Stimulated activated CD4-positive, alpha-beta T cell treated with anti-CD3 and anti-CD28 coated beads, Interleukin-4, amount 100 ng/mL, for 4 hours (primary cell): ENCODE measurements at places on chromosomes 12 and 14.

DNA sequence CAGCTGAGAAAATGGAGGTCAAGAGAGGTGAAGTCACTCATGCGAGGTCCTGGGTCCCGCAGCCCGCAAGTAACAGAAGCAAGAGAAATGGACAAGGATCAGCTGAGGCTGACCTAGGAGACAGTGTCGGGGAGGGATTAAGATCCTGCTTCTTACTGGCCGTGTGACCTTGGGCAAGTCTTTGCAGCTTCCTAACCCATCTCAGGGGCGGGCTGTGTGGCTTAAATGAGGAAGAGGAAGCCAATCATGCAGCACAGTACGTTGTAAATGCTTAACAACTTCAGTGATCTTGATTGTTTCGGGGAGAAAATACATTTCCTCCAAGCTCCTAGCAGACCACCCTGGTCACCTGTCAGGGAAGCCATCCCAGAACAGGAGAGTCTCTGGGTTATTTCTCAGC lies 7.1 kb upstream of the PGF start:
- DNase-seq: no peak

DNA sequence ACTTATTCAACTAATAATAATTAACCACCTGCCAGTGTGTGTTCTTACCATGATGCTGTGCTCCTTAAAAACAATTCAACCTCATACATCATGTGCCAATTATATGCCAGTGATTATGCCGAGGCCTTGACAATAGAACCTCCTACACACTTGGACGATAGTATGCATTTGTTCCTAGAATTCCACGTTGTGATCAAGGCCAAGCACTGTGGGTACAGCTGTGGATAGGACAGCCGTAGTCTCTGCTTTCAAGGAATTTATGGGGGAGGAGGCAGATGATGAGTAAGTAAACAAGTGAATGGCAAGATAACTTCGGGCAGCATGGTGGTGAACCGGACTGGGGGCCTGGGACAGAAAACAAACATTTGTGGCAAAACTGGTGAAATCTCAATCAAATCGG lies 18.0 kb upstream of the MYO1H start:
- no peak for DNase-seq

GRCh38 chr12:48414021-48414420 lies 58.3 kb upstream of the ANP32D start:
- DNase-seq: no peak

GRCh38 chr12:108649126-108649525 lies 15.4 kb upstream of the SELPLG start:
- no peak for DNase-seq

- DNase-seq: no peak
These were observed 21.7 kb downstream of the FBRSL1 start for GRCh38 chr12:132511516-132512196.

DNA sequence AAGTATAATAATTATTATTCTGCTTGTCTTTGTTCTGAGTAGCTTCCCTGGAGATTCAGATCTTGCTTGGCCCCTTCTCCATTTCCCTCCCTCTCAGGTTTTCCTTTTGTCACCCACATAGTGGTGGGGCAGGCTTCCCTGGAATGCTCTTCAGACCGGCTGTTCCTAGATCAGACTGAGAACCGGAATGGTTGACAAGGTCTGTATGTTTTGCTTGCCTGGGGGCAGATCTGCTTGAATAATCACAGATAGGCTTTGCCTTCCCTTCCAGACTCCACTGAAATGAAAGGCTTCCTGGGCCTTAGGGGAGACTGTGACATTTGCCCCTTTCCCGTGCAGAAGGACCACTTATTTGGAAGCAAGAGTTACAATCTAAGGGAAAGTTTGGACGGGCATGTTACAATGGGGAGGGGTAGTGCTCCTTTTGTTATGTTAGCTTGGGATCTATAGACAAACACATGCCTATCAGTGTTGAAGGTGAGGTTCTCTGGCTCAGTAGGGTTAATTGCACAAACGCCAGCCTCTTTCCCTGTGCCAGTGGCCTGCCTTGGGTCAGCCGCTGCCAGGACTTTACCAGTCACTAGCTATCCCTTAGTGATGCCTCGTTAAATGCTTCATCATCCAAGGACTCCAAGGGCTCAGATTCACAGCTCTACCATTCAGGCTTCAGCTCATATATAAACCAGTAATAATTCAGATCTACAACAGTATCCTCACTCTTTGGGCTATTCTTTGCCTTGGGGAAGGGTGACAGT lies 178.6 kb downstream of the SNAPC1 start:
- DNase-seq: no peak

DNA sequence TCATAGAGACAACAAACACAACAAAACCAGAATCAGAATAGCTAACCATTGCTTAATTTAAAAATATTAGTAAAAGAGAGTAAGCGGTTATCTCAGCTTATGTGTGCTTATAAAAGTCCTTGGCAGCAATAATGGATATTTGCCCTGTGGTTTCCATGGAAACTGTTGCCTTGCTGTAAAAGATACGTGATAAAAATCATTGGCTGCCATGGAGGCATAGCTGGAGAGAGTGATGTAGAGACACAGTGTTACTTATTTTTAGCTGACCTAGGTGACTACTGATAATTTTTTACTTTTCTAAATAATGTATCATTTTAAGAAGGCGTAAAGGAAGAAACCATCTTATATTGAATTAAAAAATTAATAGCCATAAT lies 92.9 kb downstream of the ERC1 start:
- DNase-seq: no peak

GRCh38 chr14:66360366-66360926 lies 125.7 kb upstream of the CCDC196 start:
- DNase-seq: no peak

GRCh38 chr14:39673270-39673711 lies 241.1 kb upstream of the FBXO33 start:
- DNase-seq: no peak
